ENCODE measurements at places on chromosomes 3 and 15.

DNA sequence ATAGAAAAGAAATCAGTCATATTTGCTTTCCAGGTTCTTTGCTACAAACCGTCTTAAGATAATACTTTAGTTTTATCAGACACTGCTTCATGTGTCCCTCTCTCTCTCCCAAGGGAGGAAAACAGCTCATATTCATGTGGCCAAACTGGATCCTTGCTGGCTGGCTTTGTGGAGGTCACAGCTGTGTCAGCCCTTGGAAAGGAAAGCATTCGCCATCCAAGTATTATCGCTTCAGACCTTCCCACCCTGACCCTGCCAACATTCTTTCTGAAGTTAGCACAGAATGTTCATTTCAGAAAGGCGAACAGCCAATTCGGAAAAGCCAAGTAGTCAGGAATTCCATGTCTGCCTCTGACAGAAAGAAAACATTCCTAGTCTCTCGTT lies 213.6 kb downstream of the FEZF2 start:
- no peak for DNase-seq

DNA sequence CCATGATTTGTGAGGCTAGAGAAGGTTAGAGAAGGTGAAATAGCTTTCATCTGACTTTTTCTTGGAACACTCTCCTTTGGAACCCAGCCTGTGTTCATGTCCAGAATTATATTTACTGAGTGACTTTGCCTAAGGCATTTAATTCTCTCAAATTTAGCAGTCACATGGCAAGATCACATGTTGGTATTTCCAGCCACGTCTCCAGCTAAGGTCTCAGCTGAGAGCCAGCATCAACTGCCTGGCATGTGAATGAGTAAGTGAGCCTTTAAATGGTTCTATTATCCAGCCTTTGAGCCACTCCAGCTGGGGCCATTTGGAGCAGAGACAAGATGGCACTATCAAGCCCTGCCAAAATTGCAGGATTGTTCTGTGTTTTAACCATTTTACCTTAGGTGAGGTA lies 130.2 kb upstream of the SGO1 start:
- no peak for DNase-seq

- peak; percentile 78 for DNase-seq
Measured at GRCh38 chr15:61834076-61834697, 226.1 kb downstream of the VPS13C start.

GRCh38 chr3:133055339-133055738 lies 17.1 kb downstream of the TMEM108 start:
- no peak for DNase-seq

DNA sequence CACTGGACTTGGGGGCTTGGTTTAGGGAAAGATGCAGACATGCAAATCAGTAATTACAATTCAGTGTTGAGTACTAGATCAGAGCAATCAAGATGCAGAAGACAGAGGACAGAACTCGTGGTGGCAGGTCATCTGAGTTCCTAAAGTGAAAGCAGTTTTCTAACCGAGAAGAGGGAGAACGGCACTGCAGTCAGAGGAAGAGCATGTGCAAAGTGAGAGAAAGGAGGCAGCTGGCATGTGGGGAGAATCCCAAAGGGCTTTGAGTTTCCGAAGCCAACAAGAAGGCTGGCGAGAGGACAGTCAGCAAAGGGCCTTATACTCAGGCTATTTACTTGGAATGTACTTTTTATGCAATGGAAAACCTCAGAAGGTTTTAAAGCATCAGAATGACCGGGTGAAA lies 87.0 kb downstream of the ANP32A start:
- DNase-seq = peak; percentile 19

- peak; percentile 80 for DNase-seq
Measured at GRCh38 chr3:58351920-58352319, 19.2 kb downstream of the PXK start.

DNA sequence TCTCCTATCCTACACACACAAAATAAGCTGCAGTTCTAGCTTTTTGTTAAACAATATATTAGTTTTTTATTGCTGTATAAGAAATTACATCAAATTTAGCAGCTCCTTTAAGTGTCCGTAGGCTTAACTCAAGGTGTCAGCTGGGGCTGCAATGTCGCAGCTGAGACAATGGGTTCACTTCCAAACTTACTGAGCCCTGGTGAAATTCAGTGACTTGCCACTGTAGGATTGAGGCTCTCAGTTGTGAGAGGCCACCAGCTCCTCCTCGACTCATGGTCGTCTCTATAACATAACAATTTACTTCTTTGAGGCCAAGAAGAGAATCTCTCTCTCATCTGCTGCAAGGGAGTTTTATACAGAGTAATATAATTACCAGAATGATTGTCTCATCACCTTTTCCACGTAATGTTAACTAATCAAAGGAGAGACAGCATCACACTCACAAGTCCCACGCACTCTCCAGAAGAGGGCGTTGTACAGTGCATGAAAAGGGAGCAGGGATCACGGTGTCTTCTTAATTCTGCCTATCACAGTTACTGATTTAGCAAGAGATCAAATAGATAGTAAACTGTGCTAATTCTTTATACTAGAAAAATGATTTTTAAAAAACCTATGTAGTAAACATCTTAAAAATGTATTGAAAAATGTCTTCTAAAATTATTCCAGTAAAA lies 735.6 kb upstream of the GBE1 start:
- DNase-seq = peak; percentile 2

DNA sequence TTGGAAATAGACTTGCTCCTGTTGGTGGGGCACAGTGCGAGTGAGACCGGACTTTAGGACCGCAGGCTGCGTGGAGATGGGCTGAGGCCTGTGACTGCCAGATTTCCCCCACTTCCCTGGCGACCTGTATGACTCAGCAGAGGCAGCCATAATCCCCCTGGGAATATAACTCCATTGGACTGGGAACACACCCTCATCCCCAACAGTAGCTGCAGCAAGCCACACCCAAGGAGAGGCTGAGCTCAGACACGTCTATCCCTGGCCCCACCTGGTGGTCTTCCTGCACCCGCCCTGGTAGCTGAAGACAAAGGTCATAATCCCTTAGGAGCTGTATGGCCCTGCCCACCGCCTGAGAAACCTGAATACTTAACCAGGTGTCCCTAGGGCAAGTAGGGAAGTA lies 42.6 kb downstream of the DZIP1L start:
- DNase-seq = no peak

GRCh38 chr3:188964957-188965356 lies 206.8 kb upstream of the TPRG1 start:
- DNase-seq = no peak

GRCh38 chr3:36674816-36675215 lies 89.5 kb downstream of the DCLK3 start:
- no peak for DNase-seq
